ENCODE measurements at places on chromosomes 13 and 19.

DNA sequence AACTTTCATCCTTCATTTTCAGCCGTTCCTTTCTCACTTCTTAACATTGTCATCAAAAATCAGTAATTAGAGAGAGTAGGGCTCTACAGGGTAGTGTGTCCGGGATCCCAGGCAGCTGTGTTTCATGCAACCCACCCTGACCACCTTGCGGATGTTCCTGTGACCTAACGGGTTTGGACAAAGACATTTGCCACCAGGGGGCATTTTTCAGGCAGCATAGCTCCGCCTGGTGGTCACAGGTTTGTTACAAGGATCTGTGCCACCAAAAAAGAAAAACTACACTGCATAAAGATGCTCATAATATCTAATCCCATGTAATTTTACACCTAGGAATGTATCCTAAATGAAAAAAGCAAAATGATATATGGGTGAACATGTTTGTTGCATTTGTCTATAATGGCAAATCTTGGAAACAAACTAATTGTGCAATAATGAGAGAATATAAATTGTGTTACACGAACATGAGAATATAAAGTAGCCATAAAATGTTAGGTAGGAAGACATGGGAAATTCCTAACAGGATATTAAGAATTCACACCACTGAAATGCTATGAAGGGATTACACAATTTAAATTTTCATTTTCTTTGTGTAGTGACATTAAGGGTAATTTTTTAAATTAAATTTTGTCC lies 123.0 kb downstream of the SLC7A1 start:
- peak; percentile 91 for DNase-seq

- no peak for DNase-seq
Measured at GRCh38 chr13:34578471-34578870, 363.6 kb upstream of the NBEA start.

GRCh38 chr19:31280287-31281006 lies 68.8 kb downstream of the TSHZ3 start:
- DNase-seq = no peak

DNA sequence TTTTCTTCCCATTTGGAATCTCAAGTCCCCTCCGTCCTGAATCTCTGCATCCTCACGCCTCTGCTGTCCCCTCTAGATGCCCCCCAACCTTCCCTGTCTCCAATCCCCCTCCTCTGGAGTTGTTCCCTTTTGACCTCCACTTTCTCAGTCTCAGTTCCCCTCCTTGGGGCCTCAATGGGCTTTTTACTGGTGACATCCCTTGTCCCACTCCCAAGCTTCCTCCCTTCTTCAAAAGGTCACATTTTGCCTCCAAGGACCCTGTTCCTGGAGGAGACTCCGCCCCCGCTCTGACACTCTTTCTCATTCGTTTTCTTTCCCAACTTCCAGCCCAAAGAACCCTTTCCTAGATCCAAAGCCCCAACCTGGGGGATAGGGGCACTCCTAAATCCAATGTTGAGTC lies 1.0 kb downstream of the AP2S1 start:
- no peak for DNase-seq

- no peak for DNase-seq
Measured at GRCh38 chr13:87777387-87777786, 106.2 kb downstream of the SLITRK5 start.

GRCh38 chr19:21321996-21322395 lies 7.2 kb downstream of the ZNF708 start:
- DNase-seq = no peak

All from hematopoietic multipotent progenitor cell treated with erythropoietin and hydrocortisone succinate and interleukin-3 and kit ligand, for 6 days (in vitro differentiated cells).